Psoas muscle (tissue), 8 donors: ENCODE measurements at places on chromosomes 5 and 9. TPM values are rescaled to one million over a fixed set of nuclear protein-coding genes. Genes with fewer than 3 reads are reported as not detected.

CD14 gene
- polyA plus RNA-seq: 7.3 TPM

PCDHA9 gene
- not detected for polyA plus RNA-seq

ANAPC2 gene
- polyA plus RNA-seq: 22.6 TPM

TAF11L10 gene
- not detected for polyA plus RNA-seq

SMC2 gene
- polyA plus RNA-seq: 1.6 TPM

ANKRD55 gene
- 0.04 TPM for polyA plus RNA-seq

ZFP37 gene
- 1.2 TPM for polyA plus RNA-seq

IL6ST gene
- 38.6 TPM for polyA plus RNA-seq

DNM1 gene
- polyA plus RNA-seq: 1.5 TPM

GARIN3 gene
- polyA plus RNA-seq: not detected

PLAA gene
- polyA plus RNA-seq: 49.7 TPM

ADAMTS6 gene
- 0.08 TPM for polyA plus RNA-seq

NPR3 gene
- 1.8 TPM for polyA plus RNA-seq

PJA2 gene
- polyA plus RNA-seq: 34.1 TPM

MARVELD2 gene
- 0.09 TPM for polyA plus RNA-seq

MYMK gene
- polyA plus RNA-seq: 0.05 TPM

EQTN gene
- polyA plus RNA-seq: not detected

SPINK7 gene
- polyA plus RNA-seq: not detected

SLC27A6 gene
- polyA plus RNA-seq: 0.08 TPM

IFNB1 gene
- not detected for polyA plus RNA-seq

ADAMTS12 gene
- polyA plus RNA-seq: 0.19 TPM

NR4A3 gene
- 2.0 TPM for polyA plus RNA-seq

TLX3 gene
- polyA plus RNA-seq: not detected

FLT4 gene
- 3.7 TPM for polyA plus RNA-seq

EIF4E1B gene
- polyA plus RNA-seq: 0.62 TPM

ZDHHC21 gene
- polyA plus RNA-seq: 7.3 TPM

C9orf57 gene
- 0.09 TPM for polyA plus RNA-seq

SUSD3 gene
- polyA plus RNA-seq: 0.31 TPM
